Thoracic aorta (tissue), 2 donors: ENCODE measurements at places on chromosomes 5 and 9. TPM values are rescaled to one million over a fixed set of nuclear protein-coding genes. Genes with fewer than 3 reads are reported as not detected.

Gene PCDHGA2
- total RNA-seq, result 8.5 TPM

Gene MATR3
- 194 TPM for total RNA-seq

Gene DMRT3
- 0.28 TPM for total RNA-seq

Gene ABCA2
- total RNA-seq, result 60.5 TPM

Gene PCAT7
- not detected for total RNA-seq

- DNase-seq, result no peak
Observed at GRCh38 chr9:6068983-6069382, 53.6 kb upstream of the RANBP6 start.

- DNase-seq, result no peak
Observed at GRCh38 chr9:18748251-18748701, 274.3 kb downstream of the ADAMTSL1 start.

DNA sequence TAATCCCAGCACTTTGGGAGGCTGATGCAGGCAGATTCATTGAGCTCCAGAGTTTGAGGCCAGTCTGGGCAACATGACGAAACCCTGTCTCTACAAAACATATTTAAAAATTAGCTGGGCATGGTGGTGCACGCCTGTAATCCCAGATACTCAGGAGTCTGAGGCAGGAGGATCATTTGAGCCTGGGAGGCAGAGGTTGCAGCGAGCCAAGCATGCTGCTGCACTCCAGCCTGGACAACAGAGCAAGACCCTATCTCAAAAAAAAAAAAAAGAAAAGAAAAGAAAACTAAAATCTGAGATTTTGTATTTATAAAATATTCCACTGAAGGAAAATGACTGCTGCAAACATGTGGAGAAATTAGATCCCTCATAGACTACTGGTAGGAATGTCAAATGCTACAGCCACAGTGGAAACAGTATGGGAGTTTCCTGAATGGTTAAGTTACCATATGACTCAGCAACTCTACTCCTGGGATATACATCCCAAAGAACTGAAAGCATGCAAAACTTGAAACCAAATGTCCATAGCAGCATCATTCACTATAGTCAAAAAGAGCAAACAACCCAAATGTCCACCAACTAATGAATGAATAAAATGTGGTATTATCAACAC is 106.1 kb downstream of the UBAP2 start:
- no peak for DNase-seq

DNA sequence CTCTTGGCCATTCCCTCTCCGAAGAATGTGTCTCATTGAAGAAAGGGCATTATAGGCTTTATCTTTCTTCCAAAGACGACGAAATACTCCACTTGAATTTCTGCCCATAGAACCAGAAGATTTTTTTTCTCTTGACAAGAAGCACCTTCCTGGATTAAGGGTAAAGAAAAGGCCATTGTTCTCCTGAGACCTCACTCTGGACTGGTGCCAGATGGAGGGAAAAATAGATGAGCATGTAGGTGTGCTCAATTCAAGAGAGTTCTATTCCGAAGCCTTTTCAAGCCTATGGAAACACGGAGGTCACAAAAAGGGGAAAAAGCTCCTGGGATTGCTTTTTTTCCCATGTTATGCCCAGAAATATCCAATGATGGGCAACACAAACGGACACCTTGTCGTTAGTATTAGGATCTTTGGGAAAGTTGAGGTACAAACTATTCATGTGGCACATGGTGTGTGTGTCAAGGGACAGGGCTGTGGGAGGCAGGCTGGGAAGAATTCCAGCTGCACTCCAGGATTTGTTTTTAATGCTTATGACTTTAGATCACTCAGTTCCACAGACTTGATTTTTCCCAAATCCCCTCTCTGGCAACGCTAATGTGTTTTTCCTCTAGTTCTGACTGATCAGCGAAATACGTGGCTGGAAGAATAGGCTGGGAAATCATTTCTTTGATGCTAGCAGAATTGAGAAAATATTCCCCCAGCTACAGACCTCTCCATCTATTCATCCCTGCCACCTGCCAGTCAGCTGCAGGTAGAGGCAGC is 89.9 kb downstream of the SIL1 start:
- DNase-seq, result no peak

- DNase-seq, result no peak
Observed at GRCh38 chr9:117696154-117696553, 8.0 kb upstream of the TLR4 start.

GRCh38 chr9:11003836-11004235 is 391.0 kb upstream of the PTPRD start:
- DNase-seq, result no peak

DNA sequence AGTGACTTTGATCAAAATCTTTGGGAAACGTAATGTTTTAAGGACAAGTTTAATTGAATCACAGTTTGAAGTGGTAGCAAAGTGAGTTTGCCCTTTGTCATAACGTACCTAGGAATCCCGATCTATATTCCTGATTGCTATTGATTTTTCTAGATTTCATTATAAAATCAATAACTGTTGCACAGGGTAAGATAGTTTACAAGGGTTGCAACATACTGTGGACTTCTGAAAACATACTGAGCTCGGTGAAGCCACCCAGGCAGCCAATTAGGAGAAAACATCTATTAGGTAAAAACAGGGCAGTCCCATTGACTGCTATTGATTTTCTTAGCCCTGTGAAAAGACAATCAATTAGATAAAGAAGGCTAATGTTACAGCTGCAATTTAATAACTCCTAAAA is 659.9 kb downstream of the ISL1 start:
- no peak for DNase-seq

DNA sequence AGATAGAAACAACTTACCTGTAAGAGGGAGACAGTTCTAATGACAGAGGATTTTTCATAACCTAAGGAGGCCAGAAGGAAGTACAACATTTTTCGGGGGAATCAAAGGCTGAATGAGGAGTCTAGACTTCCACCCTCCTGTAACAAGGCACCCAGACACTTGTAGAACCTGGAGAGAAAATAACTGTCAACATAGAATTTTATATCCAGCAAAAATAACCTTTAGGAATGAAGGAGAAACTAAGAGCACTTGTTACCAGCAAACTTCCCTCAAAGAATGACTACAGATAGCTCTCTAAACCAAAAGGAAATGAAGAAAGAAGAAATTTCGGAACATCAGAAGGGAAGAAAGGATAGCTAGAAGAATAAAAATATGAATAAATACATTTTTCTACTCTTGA is 25.9 kb upstream of the F2RL2 start:
- DNase-seq, result no peak

DNA sequence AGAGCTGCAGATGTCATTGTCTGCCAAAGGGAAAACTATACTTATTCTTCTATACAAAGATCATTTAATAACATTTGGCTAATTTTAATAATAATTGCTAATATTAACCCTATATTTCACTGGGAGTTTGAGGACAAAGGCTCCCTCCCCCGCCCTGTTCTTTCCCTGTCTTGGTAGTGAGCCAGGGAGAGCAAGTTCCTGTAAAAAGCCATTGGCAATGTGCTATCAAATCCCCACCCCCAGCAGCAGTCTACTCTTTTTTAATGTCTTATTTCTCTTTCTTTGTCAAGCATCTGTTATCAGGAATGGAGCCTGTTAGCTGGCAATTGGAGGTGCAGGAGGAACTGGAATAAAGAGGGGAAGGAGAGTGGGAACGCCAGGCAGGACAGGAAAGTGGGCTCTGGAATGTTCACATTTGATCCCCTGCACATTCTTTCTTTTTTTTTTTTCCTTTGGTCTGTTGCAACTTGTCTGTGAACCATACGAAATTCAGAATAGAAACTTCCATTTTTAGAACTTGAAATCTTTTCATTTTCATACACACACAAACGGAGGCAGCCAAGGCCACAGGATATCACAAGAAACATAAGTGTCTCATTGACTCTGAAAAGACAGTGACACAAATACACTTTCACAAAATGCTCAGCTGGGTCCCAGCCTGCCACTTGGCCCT is 664.8 kb upstream of the ZNF608 start:
- no peak for DNase-seq

- DNase-seq, result no peak
Observed at GRCh38 chr9:116075191-116075590, 78.4 kb upstream of the PAPPA start.

DNA sequence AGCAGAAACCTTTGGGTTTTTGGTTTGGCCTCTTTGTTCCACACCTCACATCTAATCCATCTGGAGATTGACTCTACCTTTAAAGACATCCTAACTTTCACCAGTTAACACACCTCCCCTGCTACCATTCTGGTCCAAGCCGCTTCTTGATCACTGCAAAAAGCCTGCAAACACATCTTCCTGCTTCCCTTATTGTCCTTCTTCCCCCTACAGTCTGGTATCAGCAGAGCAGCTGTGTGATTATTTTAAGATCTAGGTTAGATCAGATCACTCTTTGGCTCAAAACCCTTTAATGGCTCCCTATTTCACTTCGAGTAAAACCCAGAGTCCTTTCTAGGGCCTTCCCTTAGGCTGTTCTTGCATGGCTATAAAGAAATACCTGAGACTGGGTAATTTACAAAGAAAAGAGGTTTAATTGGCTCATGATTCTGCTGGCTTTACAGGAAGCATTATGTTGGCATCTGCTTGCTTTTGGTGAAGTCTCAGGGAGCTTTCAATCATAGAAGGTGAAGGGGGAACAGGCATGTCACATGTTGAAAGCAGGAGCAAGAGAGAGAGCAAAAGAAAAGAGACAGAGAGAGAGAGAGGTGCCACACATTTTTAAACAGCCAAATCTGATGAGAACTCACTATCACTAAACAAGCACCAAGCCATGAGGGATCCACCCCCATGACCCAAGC is 1.5 kb upstream of the TEX10 start:
- DNase-seq, result no peak

DNA sequence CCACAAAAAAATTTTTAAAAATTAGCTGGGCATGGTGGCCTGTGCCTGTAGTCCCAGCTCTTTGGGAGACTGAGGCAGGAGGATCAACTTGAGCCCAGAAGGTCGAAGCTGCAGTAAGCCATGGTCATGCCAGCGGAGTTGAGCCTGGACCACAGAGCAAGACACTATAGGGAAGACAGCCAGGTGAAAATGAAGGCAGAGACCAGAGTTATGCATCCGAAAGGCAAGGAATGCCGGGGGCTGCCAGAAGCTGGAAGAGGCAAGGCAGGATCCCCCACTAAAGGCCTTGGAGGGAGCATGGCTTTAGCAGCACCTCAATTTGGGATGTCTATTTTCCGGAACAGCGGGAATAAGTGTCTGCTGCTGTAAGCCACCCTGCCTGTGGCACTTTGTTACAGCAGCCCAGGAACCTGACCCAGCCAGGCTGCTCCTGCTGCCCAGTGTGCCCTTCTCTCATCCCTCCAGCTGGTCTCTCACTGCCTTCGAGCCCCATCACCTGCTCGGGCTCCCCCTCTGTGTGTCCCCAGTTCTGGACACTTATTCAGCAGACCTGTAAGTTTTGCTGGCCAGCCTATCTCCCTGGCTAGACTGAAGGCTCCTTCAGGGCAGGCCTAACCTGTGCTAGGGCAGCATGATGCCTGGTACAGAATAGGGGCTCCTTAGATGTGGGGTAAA is 16.8 kb upstream of the JADE2 start:
- DNase-seq, result no peak

GRCh38 chr5:31051316-31051715 is 142.2 kb upstream of the CDH6 start:
- DNase-seq, result no peak

DNA sequence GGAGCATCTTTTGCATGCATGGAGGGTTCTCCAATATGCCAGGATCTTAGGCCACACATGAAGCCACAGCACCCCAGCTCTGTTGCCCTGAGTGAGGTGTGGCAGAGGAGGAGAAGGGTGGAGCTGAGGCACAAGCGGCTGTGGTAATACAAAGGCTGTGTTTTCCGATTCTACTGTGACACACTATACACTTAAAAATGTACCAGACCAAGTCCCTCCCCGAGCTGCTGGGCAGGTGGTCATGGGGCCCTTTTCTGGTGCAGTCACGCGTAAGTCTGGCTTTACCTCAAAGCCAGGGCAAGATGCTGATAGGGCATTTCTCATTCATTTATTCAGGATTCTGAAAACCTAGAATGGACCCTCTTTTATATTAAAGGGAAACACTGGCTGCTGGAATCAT is 3.7 kb downstream of the ADGRV1 start:
- no peak for DNase-seq

DNA sequence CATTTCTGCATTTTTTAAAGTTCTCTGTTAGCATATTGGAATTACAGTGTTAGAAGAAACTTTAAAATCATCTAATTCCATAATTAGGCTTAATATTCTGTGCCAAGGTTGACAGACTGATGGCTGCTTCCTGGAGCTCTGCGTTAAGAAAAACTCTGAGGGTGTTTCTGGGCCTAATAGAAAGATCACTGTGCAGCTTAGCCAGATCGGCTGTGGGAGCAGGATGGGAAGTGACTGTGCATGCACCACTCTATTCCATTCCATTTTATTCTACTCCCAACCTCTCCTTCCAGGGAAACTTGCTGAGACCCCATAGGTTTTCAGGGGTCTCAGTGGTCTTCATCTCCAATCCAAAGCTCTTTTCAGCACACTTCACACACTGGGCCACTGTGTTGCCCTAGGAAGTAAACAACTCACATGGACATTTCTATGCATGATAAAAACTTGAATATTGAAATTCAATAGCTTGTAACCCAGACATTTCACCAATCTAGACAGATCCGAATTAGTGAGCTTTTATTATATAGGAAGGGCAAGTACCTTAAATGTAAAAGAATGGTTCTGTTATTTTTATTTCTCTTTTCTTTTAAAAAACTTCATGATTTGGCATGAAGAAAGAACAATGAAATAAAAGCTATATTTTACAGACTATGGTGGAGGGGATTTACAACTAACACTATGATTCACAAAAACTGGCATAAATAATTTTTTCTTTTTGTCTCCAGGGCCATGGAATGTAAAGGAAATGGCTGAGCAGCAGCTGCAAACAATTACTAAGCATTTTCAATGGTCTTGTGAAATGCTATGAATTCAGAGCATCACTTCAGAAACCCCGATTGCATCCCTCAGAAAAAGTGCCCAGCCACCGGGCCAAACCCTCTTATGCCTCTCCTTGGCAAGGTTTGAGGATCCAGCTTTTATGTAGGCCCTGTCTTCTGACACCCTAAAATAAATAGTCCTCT is 51.4 kb upstream of the DAB2 start:
- DNase-seq, result no peak

DNA sequence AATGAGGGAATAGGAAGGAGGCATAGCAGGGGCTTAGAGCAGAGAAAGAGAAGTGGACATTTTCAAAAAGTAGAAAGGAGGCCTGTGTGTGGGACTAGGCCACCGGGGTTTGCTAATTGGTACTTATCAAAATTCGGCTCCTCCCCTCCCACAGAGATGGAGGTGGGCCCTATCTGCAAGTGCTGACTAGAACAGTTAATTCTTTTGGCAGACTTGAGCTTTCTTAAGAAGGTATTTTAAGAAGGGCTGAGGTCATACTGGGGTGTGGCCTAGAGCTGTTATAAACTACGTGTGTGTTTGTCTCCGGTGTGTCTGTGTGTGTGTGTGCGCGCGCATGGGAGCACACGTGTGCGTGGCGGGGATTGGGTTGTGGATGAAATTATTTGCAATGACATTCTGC is 1086.5 kb downstream of the EFNA5 start:
- DNase-seq, result no peak

DNA sequence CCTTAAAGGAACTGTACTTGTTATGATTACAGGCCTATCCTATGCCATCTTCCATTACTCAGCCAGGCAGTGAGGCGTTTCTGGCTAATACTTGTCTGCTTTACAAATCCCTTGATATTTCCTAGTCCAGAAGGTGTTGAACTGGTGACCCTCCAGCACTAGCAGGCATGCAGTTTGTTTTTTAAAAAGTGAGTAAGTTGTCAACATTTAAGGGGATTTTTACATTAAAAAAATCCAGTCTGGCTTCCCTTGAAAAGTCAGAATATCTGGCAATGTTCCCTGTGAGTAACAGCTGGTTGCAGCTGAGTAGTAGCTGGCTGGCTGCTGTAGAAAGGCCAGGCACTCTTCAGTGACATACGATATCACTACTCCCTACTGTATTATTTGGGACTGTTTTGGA is 21.8 kb downstream of the GRIN3A start:
- no peak for DNase-seq

GRCh38 chr9:32218100-32218767 is 166.2 kb upstream of the ACO1 start:
- DNase-seq, result no peak
